ENCODE measurements at places on chromosomes 3 and 15.

DNA sequence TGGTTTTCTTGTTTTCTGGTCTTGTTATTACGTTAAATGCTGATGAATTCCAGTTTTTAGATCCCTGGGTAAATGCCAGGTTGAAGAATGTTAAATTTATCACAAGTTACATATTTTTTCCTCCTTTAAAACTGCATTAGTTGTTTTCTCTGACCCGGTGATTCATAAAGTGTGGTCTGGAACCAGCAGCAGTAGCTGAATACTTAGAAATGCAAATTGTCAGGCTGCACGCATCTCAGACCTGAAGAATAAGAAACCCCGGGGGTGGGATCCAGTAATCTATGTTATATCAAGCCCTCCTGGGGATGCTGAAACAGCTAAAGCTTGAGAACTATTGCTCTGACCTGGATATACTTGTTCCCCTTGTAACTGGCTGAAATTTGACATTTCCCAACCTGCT is 69.1 kb downstream of the PEX5L start:
- DNase-seq: no peak

DNA sequence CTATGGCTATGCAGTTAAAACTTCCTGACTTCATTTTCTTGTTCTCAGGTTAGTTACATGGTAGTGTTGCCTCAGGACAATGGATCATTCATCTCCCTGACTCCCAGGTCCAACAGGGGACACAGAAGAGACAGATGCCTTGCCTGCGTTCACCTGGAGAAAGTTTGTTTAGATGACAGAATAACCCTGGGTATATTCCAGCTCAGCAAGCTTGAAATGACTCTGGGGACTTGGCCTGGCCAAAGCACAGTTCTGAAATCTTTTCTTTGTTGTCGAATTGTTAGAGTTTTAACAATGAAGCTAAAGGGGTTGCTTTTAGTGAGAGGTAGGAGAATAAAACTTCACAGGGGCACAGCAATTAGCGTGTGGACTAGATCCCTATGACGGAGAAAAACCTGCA is 206.1 kb downstream of the PDZRN3 start:
- DNase-seq: no peak

- no peak for DNase-seq
Measured at GRCh38 chr15:64527263-64527984, 67.0 kb downstream of the ZNF609 start.

- DNase-seq: no peak
Measured at GRCh38 chr15:91622711-91623342, 230.7 kb upstream of the SLCO3A1 start.

- DNase-seq: peak; percentile 72
Measured at GRCh38 chr3:72100080-72100511, 315.1 kb upstream of the PROK2 start.

DNA sequence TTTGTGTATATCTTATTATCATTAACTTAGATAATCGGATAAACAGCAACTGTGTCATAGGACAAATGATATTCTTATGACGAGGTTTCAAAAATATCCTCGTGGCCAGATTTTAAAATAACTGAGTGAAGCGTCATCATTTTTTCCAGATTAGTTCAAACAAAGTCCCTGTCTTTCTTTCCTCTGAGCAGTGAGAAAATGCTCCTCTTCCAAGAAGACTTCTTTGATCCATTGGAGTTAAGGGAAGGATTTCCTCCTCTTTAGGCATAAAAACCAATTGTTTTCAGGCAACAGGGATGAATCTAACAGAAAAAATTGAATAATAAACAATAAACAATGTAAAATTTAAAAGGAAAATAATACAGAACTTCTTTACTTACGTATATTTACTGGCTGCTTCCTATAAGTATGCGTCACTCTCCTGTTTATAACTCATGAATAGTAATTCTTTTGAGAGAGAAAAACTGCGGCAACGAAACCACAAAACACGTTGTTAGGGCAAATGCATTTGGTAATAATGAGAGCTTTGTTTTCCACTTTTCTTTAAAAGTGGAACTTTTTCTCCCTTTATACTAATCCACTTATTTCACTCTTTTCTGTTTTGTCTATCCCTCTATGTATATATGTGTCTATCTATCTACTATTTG is 419.4 kb upstream of the ONECUT1 start:
- no peak for DNase-seq

DNA sequence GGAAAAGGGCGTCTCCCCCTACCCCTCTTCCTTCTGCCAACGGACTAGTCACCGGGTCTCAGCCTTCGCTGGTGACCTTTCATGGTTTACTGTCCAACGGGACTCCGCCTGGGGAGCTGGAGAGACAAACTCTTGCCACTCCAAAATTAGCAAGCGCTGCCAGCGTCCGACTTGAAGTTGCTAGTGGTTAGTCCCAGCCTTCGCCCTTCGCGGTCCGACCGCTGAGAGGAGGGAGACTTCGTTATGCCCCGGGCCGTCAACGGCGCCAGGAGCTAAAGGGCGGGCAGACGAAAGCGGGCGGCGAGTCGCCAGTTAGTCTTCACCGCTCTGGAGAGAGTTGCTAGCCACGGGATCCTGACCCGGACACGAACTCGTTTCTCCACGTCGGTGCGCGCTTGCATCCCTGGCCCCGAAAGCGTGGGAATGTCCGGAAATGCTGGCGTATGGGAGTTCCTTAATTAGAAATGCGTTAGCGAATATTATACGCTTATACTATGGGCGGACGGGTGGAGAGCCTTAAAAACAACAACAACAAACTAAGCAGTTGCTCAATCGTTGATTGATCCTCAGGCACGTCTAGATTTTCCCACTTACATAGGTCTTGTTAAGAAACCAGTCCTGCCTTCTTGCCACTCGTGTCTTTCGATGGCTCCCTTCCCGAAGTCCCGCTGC is 716 bp downstream of the SMC4 start:
- DNase-seq: peak; percentile 76

DNA sequence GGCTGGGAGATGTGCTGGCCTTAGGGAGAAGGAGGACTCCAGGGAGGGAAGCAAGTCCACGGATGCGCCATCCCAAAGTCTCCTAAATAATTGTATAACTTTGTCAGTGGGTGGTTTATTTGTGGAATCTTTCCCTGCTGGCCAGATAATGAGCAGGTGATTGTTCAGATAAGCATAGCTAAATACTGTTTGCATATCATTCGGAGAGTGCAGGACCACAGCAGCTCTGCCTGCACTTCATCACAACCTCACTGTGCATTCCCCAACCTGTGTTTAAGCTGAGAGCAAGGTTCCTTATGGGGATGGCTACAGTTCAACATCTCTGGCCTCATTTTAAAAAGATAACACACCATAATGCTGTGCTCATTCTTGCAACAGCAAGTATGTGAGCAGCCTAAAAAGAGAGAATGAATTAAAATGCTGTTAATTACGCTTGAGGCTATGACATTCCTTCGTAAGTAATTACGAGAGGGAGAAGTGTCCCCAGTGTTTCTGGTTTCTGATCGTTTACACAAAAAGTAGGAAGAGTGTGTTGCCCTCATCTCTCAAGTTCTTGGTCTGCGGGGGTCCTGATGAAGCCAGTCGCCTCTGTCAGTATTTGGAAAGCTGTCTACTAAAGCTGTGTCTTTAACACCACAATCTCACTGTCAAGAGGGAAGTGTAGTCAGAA is 272.0 kb upstream of the RORA start:
- DNase-seq: no peak

GRCh38 chr3:60086811-60087210 is 1037.0 kb upstream of the CFAP20DC start:
- peak; percentile 45 for DNase-seq

DNA sequence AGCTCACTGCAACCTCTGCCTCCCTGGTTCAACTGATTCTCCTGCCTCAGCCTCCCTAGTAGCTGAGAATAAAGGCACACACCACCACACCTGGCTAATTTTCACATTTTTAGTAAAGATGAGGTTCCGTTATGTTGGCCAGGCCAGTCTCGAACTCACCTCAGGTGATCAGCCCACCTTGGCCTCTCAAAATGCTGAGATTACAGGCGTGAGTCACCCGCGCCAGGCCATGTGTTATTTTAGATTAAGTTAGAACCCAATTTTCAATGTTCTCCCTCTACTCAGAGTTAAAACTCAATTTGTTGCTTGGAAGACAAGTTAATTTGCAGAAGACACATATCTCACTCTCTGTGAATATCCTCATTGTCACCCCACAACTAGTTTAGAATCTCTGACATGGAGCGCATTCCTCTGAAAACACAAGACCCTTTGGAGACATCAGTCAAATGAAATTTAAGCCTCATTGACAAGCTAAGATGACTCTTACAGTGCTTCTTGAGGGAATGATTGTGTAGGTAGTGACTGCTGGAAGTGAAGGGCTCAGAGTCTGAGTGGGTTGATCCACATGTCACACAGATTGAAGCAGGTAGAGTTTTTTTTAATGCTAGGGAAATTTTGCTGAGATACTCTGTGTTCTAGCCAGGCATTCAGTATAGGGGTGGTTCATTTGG is 60.6 kb upstream of the FRMD4B start:
- no peak for DNase-seq

GRCh38 chr3:34533451-34533850 is 735.0 kb downstream of the PDCD6IP start:
- no peak for DNase-seq

- no peak for DNase-seq
Measured at GRCh38 chr3:32959371-32959770, 7.9 kb downstream of the CCR4 start.

DNA sequence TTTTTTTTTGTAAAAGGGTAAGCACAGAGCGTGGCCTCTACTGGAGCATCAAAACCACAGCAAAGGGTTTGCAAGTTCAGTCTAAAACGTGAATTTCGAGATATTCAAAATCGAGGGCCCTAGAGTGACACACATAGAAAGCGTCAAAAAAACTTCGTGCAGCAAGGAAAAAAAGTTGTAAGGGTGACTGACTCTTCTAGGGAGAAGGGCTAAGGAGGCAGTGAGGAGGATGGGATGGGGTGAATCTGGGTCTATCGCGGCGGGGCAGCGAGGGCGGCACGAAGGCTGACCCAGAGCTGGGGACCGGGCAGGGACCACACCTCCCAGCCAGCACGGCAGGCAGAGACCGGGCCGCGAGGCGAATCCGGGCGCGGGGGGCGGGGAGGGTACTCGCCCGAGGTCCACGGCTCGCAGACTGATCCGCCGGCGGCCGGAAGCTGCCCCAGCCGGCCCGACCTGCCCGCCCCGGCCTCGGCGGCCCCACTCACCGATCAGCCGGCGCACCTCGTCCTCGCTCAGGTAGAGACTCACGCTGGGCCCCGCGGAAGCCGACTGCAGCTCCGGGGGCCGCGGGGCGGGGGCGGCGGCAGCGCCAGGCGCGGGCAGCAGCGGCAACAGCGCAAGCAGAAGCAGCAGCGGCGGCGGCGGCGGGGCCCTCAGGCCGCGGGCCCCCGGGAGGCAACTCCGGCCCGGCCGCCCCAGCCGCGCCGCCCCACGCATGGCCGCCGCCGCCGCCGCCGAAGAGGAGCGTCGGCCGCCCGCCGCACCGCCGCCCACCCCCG is 533 bp downstream of the RYK start:
- peak; percentile 54 for DNase-seq

GRCh38 chr3:48318713-48319468 is 14.6 kb downstream of the SPINK8 start:
- no peak for DNase-seq

GRCh38 chr3:150344079-150344759 is 63.9 kb upstream of the TSC22D2 start:
- no peak for DNase-seq

DNA sequence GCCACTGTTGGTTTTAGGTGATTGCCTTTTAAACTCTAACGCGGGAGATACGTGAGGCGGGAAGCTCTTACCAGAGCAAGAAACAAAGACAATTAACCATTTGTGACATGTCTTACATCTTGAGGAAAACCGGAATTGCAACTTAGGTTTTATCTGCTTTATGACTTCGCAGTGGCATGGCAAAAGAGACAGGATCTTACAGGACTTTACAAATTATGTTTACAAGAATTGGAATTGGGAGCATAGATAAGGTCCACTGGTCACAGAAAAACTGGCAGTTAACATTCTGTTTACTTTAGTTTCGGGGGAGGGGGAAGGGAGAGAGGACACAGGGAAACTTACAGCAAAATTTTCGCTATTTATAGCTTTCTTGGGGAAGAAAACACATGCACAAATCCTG is 1119.6 kb downstream of the ZPLD1 start:
- DNase-seq: no peak

DNA sequence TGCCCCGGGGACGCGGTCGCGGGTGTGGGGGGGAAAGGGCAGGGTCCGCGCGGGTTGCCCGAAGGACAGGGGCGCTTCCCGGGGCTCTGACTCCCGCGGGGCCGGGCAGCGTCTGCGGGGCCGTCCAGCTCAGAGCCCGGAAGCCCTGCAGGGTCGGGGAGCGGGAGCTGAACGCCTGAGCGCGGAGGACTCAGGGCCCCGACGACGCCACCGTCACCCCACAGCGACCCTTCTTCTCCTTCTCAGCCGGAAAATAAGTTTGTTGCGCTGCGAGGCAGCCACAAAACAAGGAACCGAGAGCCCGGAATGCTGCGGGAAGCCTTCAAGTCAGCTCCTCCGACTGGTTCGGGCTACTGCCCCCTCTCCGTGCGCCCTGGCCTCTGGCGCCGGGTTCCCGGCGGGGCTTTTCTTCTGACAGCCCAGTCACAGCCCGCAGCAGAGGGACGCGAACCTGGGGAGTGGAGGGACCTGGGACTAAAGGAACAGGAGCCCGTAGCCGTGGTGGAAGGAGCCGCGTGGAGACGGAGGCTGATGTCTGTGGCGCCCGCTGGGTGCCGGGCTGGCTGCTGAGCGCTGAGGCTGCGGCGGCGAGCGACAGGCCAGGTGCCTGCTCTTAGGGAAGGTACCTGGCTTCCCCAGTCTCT is 484 bp downstream of the CNTN4 start:
- no peak for DNase-seq

GRCh38 chr3:108183971-108184370 is 38.3 kb downstream of the IFT57 start:
- DNase-seq: no peak

DNA sequence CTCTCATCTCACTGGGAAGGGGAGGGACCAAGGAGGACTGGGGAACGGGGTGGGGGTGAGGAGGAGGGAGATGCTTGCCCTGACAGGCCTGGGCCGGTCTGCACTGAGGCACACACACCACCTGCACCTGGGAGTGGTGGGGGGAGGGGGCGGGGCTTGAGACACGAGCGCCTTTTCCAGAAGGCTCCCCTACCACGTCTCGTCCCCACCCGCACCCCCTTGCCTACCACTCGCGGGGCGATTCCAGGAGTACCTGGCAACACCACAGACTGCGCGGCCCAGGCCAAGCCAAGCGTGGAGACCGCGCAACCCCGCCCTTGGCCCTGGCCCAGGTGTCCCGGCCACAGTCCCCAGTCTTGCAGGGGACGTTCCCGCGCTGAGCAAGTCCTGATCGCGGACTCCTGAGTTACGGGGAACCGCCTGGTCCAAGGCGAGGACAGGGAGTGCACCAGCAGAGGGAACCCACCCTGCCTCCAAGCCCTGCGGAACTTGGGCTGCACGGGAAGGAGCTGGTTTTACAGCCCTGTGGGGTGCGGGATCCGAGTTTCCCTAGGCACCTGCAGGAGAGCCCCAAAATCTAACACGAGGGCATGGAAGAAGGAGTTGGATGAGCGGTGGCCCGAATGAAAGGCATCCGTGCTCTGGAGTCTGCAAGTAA is 68.1 kb upstream of the SH3GL3 start:
- DNase-seq: no peak

GRCh38 chr3:58063022-58063815 is 55.0 kb downstream of the FLNB start:
- peak; percentile 61 for DNase-seq

GRCh38 chr3:4800595-4800994 is 178.6 kb upstream of the BHLHE40 start:
- no peak for DNase-seq
